ENCODE measurements at places on chromosomes 11 and 22.

GRCh38 chr11:70788248-70789022 lies 390.1 kb downstream of the CTTN start:
- no peak for DNase-seq

GRCh38 chr22:41092023-41092817 lies at the start of gene EP300:
EP300 (plus strand) TSS chr22:41092592; CDS start chr22:41093005, 413 bp downstream.
- peak; percentile 88 for DNase-seq

DNA sequence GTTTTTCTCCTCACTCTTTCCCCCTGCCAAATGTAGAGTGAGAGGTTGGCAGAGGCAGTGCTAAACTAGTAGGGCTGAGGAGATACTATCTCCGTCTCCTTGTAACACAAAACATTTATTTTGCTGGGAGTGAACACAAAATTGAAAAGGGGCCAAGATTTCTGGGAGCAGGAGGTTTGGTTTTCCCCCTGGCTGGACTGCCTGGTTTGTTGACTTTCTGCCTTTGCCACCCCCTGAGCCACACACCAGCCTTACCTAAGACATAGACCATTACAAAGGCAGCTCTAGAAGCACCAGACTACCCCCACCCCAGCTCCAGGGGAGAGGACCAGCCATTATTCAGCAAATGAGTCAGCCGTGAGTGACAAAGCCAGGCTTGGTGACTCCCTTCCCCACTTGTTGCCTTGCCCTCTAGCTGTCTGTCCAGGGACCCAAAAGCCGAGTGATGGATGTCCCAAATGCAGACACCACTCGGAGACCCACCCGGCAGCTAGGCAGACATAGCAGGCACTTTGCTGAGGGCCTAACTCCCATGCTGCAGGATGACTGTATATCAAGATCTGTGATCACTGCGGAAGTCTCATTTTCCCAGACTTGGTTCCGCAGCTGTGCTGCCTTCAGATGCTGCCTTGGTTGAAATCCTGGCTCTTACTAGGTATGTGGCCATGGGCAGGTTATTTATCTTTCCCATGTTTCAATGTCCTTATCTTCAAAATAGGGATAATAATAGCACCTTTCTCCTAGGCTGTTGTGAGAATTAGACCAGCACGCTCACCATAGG lies 17.7 kb upstream of the CDON start:
- no peak for DNase-seq

DNA sequence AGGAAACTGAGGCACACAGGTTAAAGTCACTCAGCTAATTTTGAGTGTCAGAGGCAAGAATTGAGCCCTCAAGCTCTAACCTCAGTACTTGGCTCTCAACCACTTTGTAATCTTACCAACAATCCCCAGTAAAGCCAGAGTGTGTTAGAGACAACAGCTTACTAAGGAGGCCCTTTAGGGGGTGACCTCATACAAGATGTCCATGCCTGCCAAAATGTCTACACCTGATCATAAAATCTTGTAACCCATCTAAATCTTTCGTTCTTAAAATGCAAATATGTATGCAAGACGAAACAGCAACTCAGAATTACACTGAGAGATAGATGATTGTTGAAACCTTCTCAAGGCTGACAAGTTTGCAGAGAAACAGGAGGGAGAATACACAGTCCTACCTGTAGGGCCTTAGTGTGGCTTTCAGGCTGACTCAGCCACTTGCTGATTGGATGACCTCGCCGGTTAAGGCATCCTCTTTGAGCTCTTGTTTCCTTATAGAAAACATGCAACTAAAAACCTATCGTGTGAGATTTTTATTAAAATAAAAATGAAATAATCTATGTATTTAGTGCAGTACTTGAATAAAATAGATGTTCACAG lies 143.2 kb downstream of the OPCML start:
- DNase-seq: peak; percentile 27

DNA sequence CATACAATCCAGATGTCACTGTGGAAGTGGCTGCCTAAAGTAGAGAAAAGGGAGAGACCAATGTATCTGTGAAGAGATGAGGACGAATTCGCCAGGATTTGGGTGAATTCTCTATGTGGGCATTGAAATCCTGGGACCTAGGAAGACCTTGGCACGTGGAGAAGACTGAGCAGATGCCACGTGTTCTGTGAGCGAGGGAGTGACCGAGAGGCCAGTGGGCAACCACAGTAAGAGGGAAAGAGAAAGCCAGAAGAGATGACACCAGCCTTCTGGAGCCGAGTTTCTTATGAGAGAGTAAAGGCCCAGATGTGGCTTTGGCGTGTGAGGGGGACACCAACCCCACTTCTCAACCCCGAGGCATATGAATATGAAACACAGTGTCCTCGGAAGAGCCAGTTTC lies 228.1 kb downstream of the BUD13 start:
- no peak for DNase-seq

- no peak for DNase-seq
These were observed 62.6 kb downstream of the CTTN start for GRCh38 chr11:70460964-70461363.

DNA sequence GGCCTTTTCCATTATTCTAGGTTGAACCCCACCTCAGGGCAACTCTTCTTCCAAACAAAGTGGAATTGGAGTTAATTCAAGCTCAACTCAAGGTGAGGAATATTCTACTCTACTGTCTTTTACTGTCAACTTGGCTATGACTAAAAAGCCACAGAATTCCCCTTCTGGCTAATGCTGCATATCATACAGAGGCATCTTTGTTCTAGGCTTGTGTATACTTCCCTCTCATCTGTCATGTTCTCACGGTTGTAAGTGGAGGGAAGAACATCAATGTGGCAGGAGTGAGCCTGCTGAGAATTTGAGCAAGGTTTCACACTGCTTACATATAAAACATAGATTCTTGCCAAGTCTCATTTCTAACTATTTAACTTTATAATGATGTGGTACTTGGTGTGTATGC lies 921.4 kb upstream of the CNTN5 start:
- no peak for DNase-seq

DNA sequence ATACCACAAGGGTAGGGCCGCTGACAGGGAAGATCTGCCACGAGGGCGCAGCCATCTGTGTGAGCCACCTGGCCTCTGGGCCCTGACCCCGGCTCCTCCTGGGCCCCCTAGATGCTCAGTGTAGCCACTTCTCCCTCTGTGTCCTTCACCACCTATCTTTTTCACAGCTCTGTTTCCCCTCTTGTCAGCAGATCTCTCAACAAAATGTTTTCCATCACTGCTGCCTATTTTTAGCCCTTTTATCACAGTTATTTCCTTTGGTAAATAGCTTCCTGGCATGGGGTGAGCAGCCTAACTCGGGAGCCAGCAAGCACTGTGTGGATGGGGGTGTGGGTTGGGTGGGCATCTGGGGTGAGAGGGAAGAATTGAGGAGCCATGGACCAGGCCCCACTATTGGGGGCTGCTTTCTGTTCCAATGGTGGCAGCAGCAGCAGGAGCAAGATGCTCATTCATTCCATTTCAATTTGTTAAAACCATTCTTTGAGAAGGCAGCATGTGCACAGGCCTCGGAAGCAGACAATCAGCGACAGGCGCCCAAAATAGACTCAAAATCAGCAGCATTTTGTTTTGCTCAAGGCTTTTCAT lies 135.2 kb upstream of the NAV2 start:
- no peak for DNase-seq

- DNase-seq: no peak
These were observed 36.1 kb upstream of the AMOTL1 start for GRCh38 chr11:94731880-94732601.

- no peak for DNase-seq
These were observed 186.5 kb downstream of the DYNC2H1 start for GRCh38 chr11:103295704-103296103.

DNA sequence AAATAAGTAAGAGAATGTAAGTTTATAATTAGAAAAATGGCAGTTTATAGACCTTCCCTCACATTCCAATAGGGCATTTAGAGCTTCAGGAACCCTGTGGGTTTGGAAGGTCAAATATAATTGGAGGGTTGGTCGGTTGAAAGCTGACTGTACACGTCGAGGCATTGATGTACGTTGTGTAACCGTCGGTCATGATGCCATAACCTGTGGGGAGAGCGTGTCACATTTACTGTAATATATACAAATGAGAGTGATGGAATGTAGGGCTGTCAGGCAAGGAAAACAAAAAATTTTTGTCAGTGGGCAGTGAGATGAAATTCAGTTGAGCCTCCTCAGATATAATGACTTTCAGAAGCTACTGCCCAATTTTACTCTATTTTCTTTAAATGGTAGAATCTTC lies 88.5 kb downstream of the ARL14EP start:
- DNase-seq: no peak

- DNase-seq: no peak
These were observed 1125.4 kb downstream of the DLG2 start for GRCh38 chr11:84501750-84502149.

DNA sequence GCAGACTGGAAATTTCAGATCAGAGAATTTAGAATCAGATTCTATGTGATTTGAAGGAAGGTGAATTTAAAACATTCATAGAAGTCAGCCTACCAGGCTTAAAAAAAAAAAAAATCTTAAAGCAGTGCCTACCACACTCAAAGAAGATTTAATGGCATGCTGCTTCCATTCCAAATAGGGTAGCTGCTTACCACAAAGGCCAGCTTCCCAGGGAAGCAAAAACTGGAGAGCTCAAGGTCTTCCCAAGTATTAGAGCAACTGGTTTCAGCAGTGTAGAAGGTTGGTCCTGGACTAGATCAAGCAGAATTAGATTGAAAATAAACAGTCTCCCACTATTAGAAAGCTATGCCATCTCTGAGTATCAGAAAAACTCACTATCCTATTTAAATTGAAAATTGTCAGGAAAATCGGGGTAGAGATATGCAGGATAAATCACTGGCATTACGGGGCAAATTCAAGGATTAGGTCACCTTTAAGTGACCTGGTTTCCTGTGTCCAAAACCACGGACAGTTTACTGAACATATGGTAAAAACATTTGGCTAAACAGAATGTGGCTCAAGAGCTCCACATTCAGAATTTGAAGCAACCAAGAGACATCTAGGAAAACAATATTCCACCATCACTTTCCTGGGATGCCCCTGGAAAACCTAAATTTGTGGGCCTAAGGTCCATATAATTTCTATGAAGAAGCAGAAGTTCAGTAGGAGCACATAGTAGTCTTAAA lies 1.3 kb downstream of the C11orf42 start:
- DNase-seq: no peak

DNA sequence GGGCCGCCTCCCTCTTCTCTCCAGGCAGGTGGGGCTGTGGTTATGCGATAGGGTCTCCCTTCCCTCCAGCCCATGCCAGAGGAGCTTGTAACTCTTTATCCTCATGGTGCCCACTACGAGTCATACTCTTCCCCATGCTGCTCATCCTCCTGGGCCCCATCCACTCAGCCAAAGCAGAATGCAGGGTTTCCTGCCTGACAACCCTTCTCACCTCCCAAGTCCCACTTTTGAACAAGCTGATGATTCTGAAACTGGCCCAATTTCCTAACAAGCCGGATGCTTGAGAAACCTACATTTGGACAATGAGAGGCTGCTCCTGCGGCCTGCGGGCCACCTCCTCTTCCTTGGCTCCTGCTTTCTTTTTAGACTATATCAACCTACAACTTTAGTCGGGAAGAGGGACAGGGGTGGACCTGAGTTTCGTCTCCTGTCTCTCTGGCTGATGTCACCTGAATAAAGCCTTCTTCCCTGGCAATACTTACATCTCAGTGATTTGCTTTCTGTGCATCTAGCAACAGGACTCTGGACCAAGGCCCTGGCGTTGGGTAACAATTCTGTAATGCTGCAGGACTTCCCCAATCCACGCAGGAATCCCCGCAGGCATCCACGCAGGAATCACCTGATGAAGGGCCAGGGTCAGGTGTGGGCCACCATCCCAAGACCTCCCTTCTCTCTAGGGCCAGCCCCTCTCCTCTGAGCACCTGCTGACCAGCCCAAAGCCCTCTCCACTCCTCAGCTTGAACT lies 1.5 kb upstream of the NDUFS8 start:
- no peak for DNase-seq

- no peak for DNase-seq
These were observed 21.7 kb downstream of the TEAD1 start for GRCh38 chr11:12695873-12696272.

DNA sequence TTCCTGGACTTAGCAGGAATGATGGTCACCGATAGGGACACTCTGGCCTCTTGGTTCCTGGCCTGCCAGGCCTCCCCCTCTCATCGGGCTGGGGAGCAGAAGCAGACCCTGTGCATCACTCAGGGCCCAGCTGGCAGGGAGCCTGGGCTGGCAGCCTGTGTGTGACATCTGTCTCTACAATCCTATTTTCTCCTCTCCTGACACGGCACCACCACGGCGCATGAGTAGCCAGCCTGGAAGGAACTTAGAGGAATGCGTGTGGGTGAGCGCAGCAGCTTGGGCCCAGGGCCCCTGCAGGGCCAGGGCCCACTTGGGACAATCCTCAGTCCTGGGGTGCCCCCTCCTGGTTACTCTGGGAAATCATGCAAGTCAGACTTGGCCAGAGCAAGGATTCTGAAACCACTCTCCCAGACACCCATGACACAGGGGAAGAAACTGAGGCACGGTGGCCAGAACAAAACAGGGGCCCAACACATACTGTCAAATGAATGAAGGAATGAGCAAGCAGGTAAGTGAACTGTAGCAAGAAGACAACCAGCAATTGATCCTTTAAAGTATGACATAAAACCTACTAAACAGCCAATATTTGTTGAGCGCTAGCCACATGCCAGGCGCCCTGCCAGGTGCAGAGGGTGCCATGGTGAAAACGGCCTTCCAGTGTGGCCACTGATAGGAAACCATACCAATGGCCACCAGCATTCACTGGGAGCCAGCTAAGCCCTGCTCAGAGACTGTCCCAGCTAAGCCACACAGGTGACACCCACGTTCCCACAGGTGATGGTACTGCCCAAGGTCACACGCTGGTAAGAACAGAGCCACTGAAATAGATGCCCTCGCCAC lies 13.3 kb downstream of the RSPH14 start:
- DNase-seq: peak; percentile 90

DNA sequence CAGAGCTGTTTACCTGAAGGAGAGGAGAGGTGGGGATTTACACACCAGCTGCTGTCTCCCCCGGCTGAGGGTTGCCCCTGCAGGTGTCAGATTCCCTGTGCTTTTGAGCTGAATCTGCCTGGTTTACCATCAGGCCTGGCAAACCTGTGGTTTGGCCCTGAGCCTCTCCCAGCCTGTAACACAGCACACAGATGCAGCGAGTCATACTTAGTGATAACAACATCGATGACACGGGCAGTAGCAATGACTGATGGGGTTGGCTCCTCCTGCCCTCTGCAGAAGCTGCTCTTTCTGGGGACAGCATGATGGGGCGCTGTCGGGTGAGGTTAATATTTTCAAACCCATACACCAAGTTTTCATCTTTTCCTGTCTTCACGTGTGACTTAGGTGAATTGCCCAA lies 380.0 kb upstream of the B3GAT1 start:
- DNase-seq: no peak

DNA sequence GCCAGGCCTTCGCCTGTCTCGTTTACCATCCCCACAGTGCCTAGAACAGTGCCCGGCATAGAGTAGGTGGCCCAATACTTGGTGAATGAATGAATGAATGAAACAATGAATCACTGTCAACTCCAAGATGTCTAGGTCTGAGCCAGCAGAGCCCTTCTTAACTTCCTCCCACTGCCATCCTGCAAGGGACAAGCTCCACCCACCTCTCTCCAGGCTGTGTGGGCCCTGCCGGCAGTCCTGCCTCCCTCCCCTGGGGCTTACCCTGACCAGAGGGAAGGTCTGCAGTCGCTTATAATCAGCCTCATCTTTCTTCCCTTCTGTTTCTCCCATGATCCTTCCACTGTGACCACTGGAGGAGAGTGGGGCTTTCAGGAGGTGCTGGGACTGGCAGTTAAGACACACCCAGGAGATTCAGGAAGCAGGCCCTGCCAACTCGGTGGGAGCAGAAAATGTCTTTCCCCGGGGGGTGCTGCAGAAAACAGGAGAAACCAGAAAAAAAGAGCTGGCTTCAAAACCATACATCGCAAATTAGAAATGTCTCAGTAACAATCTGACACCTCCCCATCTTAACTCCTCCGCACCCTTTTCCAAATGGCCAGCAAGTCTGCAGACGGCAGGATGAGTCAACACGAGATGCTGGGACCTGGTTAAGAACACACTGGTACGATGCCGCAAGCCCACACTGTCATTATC lies 11.4 kb downstream of the DNAL4 start:
- peak; percentile 33 for DNase-seq

Measured in GM13976 (cell line).